RWPE1 (cell line): ENCODE measurements at places on chromosomes 12 and 14.

- DNase-seq, result no peak
These were observed 691 bp downstream of the SLC2A13 start for GRCh38 chr12:40105265-40105514.

DNA sequence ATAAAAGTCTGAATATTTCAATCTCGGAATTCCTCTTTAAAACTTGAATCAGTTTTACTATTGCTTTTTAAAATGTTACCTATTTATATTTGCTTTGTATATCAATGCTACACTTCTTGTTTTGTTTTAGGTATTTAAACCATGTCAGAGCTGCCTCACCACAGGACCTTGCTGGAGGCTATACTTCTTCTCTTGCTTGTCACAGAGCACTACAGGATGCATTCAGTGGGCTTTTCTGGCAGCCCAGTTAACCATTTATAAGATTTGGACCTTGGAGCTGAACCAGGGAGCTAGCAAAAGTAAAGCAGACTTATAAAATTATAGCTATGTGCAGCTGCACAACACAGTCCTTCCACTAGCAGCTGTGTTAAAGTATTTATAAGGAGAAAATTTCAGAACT, 12.8 kb downstream of the TRMT5 start:
- no peak for DNase-seq

DNA sequence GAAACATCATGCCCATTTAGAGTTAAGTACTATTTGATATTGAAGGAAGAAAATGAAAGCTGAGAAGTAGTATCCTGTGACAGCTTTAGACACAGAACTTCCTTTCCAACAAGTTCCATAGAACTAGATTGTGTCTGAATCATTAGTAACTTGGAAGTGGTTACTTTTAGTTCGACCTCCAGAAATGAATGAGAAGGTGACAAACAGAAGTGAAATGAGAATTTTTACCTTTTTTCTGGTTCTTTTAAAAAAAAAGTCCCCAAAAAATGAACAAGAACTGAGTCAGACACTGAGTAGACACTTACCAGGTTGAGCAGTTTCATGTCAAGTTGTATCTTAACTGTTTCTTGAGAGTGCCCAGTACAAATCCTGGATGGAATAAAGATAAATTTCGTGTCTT, 3.0 kb downstream of the ATP6V0A2 start:
- DNase-seq, result no peak

GRCh38 chr12:117896009-117896408, 72.8 kb downstream of the KSR2 start:
- no peak for DNase-seq

DNA sequence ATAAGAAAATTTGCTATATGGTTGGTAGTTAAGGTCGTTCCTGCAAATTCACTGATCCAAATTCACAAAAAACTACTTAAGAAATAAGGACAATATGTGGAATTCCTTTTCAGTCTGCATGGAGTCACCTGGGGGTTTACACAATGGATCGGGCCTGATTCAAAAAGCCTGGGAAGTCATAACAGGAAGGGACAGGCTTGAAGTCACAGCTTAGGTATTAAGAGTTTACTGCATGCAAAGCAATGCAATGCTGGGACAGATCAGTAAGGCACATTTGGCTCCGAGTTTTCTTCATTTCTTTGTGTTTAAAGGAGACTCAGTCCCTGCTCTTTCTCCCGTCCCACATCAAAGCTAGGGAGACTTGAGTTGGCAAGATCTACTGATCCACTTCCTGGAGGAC, 153.3 kb downstream of the NTF3 start:
- DNase-seq, result no peak

DNA sequence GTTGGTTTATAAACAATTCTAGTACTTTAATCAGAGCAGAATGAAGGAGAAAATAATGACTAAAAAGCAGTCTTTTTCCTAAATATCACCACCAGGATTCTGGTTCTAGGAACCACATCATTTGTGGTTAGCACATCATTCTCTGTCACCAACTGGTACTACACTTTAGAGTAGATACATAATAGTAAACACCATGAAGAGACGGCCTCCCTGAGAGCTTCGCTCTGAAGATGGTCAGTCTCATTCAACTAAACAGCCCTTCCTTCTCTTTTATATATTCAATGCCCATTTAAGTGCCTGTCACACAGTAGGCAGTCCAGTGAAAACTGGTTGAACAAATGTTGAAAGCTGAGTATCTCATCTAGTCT, 10.9 kb downstream of the SLC38A2 start:
- no peak for DNase-seq

- DNase-seq, result no peak
These were observed 12.7 kb downstream of the SPTLC2 start for GRCh38 chr14:77603654-77604255.

DNA sequence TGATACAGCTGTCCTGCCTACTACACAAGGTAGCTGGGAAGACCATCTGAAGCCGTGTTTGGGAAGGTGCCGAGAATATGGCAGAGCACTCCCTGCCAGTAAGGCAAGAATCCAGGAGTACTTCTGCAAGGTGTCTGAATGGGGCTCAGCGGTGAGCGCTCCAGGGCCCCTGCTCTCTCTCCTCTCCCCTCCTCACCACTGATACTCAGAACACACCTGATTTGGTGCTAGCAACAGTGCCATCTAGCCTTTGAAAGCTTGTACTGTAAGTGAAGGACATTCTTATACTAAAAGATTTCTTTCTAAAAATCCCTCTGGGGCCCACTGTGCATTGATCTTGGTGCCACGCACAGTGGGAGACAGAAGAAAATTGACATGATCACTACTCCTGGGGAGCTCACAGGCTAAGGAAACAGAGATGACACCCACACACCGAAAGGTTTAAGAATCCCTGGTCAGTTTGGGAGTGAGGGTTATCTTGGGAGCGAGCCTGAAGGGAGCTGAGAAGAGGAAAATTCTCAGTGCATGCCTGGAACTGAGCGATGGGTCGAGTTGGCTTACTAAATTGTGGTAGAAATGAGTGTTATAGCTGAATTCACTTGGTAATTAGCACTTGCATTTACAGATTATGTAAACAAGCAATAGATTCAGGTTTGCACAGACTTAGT, 216.9 kb downstream of the NTF3 start:
- DNase-seq, result peak; percentile 12

DNA sequence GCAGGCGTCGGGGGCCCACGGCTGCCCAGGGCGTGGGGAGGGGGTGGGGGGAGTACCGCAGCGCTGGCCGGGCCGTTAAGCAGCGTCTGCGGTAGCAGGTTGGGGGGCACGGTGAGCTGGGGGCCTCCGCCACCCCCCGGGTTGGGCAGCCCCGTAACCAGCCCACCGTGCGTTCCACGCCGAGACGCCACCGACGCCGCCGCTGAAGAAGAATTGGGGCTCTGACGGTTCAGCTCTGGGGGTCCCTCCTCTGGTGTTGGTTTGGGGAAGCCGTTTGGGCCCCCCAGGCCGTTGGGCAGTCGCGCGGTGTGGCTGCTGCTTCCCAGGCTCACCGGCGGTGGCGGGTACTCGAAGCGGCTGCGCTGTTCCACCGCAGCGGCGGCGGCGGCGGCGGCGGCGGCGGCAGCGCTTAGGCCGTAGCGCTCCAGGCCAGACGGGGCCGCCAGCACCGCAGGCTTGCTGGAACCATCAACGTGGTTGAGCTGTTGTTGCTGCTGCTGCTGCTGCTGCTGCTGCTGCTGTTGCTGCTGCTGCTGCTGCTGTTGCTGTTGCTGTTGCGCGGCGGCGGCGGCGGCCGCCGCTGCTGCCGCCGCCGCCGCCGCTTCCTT, 1.5 kb downstream of the IRF2BPL start:
- DNase-seq, result no peak

GRCh38 chr14:37641117-37641516, 45.7 kb downstream of the TTC6 start:
- DNase-seq, result no peak

DNA sequence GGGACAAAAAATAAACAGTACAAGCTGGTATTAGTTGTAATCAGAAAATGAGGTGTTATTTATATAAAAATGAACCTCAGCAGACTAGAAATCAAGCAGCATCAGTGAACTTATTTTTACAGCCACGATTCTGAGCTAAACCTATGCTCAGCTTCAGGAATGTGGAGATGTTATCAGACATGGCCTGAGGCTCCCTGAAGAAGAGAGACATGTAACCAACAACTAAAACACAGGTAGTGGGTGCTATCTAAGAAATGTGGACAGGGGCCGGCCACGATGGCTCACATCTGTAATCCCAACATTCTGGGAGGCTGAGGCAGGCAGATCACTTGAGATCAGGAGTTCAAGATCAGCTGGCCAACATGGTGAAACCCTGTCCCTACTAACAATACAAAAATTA, 534.3 kb downstream of the VRK1 start:
- no peak for DNase-seq

GRCh38 chr14:52473557-52473956, 78.7 kb downstream of the TXNDC16 start:
- DNase-seq, result peak; percentile 16

DNA sequence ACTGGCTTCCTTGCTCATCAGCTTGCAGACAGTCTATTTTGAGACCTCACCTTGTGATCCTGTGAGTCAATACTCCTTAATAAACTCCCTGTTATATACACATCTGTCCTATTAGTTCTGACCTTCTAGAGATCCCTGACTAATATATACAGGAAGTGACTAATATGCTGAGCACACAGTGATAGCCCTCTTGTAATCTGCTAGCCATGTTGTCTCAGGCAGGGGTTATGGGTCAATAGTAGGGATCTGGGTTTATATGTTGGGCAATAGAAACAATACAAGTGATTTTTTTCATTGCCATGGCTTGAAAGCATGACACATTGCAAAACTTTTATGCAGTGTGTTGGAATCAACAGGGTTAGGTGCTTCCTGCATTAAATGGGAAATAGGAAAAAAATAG, 562.2 kb downstream of the GALC start:
- DNase-seq, result peak; percentile 84

DNA sequence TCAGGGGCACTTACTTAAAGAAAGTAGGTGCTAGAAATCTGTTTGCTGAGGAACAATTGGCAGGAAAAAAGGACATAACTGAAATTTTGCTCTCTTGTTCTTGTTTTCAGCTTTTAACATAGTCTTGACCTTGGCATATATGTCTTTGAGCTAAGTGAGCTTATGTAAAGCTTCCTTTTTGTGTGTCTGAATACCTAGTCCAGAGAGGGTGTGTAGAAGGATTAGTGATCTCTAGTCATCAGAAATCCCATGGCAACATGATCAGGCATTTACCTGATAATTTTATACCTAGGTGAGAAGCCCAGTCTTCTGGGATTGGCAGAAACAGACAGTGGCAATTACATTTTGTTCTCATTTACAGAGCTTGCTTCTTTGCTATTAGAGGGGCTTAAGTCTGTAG, 166.1 kb downstream of the SNAPC1 start:
- DNase-seq, result no peak

GRCh38 chr12:58803908-58804307, 116.4 kb downstream of the LRIG3 start:
- peak; percentile 14 for DNase-seq

DNA sequence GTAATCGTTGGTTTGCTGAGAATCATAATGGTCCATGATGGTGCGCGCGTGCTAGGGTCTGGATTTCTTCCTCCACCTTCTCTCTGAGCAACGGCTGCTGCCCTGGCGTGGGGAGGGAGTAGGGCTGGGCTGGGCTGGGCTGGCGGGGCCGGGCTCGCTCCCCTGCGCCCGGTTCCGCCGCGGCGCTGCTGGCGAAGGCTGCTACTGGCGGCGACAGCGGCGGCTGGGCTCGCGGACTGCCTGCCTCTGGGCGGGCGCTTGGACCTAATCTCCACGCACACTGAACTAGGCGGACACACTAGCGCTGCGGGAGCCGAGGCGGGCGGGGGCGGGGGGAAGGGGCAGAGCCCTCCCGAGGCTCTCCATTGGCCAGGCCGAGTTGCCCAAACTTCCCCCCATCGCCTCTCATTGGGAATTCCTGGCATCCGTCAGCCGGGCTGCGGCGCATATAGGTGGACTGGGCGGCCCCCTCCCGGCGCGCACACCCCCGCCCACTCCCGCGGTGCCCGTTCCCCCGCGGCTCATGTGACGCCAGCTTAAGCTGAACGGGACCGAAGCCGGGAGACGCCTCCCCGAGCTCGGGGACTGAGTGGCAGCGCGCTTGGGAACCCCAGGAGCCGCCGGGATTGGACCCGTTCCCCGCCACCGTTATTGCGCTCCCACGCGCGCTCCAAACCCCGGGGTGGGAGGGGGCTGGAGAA, at the start of gene ACTN1:
TSS of gene ACTN1 (minus strand) at position 282 of the 701 bp plus-strand sequence. CDS start at position 36, 246 bp downstream.
- DNase-seq, result peak; percentile 97

DNA sequence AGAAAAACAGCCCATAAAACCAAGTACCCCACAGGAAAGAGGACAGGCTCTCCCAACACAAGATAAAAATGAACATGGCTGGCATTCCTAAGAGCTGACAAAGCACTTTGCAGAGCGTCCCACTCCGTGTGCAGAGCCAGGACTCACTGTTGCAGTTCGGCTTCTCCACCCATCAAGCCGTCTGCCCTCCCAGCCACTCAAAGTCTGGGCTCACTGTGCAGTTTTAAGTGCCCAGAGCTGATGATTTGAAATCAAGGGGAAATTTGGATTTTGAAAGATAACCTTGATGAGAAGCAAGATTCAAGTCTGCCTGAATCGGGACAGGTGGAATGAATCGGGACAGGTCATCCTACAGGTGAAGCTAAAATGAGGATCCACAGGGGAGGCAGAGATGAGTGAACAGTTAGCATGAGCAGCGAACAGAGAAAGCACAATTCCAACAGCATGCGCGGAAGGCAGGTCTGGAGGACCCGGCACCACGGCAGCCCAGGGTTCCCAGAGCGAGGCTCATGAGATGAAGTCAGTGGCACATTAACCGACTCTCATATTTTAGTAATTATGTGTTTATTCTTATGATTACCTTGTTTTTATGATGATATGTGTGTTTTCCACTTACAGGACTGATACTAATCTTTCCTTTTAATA, 39.8 kb upstream of the GPR68 start:
- DNase-seq, result peak; percentile 75

DNA sequence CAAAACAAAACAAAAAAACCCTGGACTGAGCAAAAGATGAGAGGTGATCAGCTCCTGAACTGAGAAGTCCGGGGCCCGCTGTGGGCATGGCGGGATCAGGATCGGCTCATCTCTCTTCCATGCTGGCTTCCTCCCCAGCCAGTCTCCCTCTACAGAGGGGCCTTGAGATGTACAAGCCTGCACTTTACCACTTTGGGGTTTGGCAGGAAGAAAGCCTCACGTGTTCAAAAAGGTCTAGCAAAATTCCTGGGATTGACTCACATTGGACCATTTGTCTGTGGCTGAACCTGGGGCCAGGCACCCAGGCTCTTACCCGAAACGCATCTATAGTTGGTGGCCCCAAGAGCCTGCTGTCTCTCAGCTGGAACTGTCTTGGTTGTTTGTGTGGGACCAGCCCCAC, 89.0 kb downstream of the SLC24A4 start:
- no peak for DNase-seq
